ENCODE measurements at places on chromosomes 3 and 15. TPM values are rescaled to one million over a fixed set of nuclear protein-coding genes. Genes with fewer than 3 reads are reported as not detected.

CCDC33 gene
- total RNA-seq: 2.3 TPM

OIP5 gene
- 8.0 TPM for total RNA-seq

CCR8 gene
- not detected for total RNA-seq

GOLGA8N gene
- total RNA-seq: 4.9 TPM

KPNA1 gene
- 42.2 TPM for total RNA-seq

IL17RE gene
- 1.3 TPM for total RNA-seq

CLRN1 gene
- not detected for total RNA-seq

SCAMP2 gene
- 52.3 TPM for total RNA-seq

FGD5 gene
- 1.1 TPM for total RNA-seq

P3H2 gene
- total RNA-seq: 45.3 TPM

MESP1 gene
- 1.9 TPM for total RNA-seq

- no peak overlapping the region for H3K4me3 ChIP-seq
- no peaks in the 10 kb centered on the region for H3K36me3 ChIP-seq
- H3K27me3 ChIP-seq: peaks cover 100% of the 10 kb centered on the region
- no peak for DNase-seq
Observed at GRCh38 chr15:89408372-89409183, 74.0 kb upstream of the POLG start.

- no peaks in the 10 kb centered on the region for H3K4me1 ChIP-seq
- H3K27ac ChIP-seq: no peak overlapping the region
- no peak for DNase-seq
- H3K36me3 ChIP-seq: no peaks in the 10 kb centered on the region
- no peak overlapping the region for H3K4me3 ChIP-seq
Observed at GRCh38 chr3:109116031-109116430, 1.9 kb downstream of the MORC1 start.

- no peak for DNase-seq
- H3K27ac ChIP-seq: no peak overlapping the region
- no peaks in the 10 kb centered on the region for H3K27me3 ChIP-seq
- peak overlapping the region; percentile 54 for H3K4me3 ChIP-seq
- peaks cover 21% of the 10 kb centered on the region for H3K36me3 ChIP-seq
Observed at GRCh38 chr3:39404943-39405686, 1.4 kb upstream of the RPSA start.

GRCh38 chr3:69164296-69164695 lies 41.9 kb upstream of the LMOD3 start:
- DNase-seq: no peak
- no peaks in the 10 kb centered on the region for H3K27me3 ChIP-seq
- no peaks in the 10 kb centered on the region for H3K36me3 ChIP-seq

GRCh38 chr15:85563328-85563727 lies 182.9 kb downstream of the AKAP13 start:
- H3K4me3 ChIP-seq: no peak overlapping the region
- peaks cover 24% of the 10 kb centered on the region for H3K4me1 ChIP-seq
- peak; percentile 89 for DNase-seq

DNA sequence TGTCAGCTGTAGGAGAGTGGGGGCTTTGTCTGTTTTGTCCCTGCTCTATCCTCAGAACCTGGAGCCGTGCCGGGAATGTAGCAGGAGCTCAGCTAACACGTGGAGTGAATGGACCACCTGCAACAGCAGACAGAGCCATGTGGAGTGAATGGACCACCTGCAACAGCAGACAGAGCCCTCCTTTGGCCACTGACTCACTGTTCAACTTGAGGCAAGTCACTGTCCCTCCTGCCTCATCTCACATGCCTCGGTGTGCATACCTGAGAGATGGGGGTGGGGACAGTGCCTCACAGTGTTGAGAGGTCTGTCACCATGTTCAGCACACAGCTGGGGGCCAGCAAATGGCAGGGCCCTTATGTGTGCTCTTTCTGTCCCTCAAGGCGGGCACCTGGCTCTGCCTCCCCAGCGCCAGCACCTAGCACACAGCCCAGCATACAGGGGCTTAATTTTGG lies 27.9 kb downstream of the FEM1B start:
- H3K27ac ChIP-seq: no peak overlapping the region
- peaks cover 5% of the 10 kb centered on the region for H3K4me1 ChIP-seq
- DNase-seq: no peak
- H3K27me3 ChIP-seq: no peaks in the 10 kb centered on the region
- no peak overlapping the region for H3K4me3 ChIP-seq
- H3K36me3 ChIP-seq: no peaks in the 10 kb centered on the region

- no peak for DNase-seq
- no peaks in the 10 kb centered on the region for H3K4me1 ChIP-seq
- no peaks in the 10 kb centered on the region for H3K27me3 ChIP-seq
- no peak overlapping the region for H3K4me3 ChIP-seq
- no peak overlapping the region for H3K27ac ChIP-seq
Observed at GRCh38 chr3:185881926-185882325, 55.9 kb downstream of the TRA2B start.

DNA sequence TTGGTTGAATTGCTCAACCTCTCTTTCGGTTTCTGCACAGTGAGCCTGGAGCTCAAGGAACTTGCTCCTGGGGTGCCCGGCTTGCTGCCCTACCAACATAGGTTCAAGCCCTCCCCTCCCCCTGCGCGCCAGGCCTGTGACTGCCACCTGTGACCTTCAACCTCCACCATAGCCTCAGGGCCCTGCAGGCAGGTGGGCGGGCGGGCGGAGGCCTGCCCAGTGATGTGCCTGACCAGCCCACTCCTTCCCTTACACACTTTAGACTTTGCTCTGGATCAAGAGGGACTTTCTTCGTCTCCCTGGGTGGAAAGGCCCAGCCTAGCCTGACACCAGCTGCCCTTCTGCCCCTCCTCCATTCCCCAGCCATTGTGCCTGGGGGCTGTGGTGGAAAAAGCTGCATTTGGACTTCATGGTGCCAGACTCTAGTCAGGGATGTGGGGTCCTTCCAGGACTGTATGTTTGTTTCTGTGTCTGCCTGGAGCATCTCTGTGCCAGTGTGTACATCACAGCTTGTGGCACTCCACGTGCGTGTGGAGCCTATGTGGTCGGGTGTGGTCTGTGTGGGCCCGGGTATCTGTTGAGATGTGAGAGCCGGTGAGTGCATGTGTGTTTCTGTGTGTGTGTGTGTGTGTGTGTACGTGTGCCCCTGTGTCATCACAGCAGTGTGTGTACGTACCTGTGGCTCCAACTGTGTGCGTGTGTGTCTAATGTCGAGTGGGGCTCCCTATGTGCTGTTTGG lies 9.5 kb downstream of the PRKCD start:
- H3K27me3 ChIP-seq: peaks cover 75% of the 10 kb centered on the region
- H3K36me3 ChIP-seq: no peaks in the 10 kb centered on the region
- H3K4me1 ChIP-seq: no peaks in the 10 kb centered on the region
- DNase-seq: no peak
- H3K27ac ChIP-seq: no peak overlapping the region

GRCh38 chr15:59688423-59688781 lies 718 bp downstream of the BNIP2 start:
- peak overlapping the region; percentile 98 for H3K27ac ChIP-seq
- no peaks in the 10 kb centered on the region for H3K27me3 ChIP-seq
- H3K36me3 ChIP-seq: peaks cover 5% of the 10 kb centered on the region
- no peak for DNase-seq
- H3K4me1 ChIP-seq: peaks cover 9% of the 10 kb centered on the region

GRCh38 chr3:134473868-134474546 lies 11.8 kb downstream of the ANAPC13 start:
- peaks cover 17% of the 10 kb centered on the region for H3K36me3 ChIP-seq
- DNase-seq: peak; percentile 79
- H3K27ac ChIP-seq: no peak overlapping the region
- H3K4me3 ChIP-seq: no peak overlapping the region
- no peaks in the 10 kb centered on the region for H3K27me3 ChIP-seq

DNA sequence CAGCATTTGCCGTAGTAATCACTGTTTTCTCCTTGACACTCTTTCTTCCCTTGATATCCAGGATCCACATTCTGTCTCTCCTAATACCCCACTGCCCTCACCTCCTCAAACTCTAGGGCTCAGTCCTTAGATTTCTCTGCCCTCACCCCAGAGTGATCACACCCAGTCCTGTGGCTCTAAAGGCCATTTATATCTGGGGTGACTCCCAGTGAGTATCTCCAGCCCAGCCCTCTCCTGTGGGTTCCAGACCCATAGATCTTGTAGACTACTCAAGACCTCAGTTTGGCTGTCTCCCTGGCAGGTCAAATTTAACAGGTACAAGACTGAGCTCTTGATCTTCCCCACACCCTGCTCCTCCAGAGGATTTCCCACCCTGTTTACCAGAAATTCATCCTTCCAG lies 1.3 kb downstream of the GRK7 start:
- no peaks in the 10 kb centered on the region for H3K4me1 ChIP-seq
- no peaks in the 10 kb centered on the region for H3K36me3 ChIP-seq
- H3K4me3 ChIP-seq: no peak overlapping the region

DNA sequence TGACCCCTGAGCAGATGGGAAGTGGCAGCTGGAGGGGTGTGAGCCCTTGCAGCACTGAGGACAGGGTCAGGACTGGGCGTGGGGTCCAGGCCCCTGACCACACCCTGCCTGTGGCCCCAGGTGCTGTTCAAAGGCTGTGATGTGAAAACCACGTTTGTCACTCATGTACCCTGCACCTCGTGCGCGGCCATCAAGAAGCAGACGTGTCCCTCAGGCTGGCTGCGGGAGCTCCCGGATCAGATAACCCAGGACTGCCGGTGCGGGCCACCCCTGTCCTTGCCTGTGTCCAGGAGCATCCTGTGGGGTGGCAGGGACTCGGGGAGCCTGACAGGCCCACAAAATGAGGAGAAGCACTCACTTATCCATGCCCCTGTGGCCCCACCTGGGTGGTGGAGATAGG lies 5.9 kb downstream of the STAB1 start:
- no peaks in the 10 kb centered on the region for H3K36me3 ChIP-seq
- H3K4me1 ChIP-seq: no peaks in the 10 kb centered on the region
- H3K27me3 ChIP-seq: no peaks in the 10 kb centered on the region
- no peak overlapping the region for H3K4me3 ChIP-seq
- H3K27ac ChIP-seq: no peak overlapping the region

DNA sequence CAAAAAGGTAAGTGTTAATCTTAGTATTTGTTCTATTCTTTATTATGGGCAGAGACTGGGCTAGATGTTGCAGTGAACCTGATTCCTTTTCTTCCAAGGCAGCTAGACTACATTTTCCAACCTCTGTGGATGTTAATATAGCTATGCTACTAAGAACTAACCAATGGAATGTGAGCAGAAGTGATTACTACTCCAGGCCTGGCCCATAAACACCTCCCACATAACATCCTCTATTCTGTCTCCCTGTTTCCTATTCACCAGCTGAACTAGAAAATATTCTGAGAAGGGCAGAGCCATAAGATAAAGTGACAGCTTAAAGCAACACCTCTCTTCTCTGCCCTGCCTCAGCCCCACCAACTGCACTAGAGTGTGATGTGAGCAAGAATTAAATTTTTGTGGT lies 29.4 kb downstream of the CD200R1L start:
- no peaks in the 10 kb centered on the region for H3K4me1 ChIP-seq
- peak; percentile 48 for DNase-seq
- H3K27me3 ChIP-seq: no peaks in the 10 kb centered on the region
- no peak overlapping the region for H3K27ac ChIP-seq
- H3K4me3 ChIP-seq: no peak overlapping the region

DNA sequence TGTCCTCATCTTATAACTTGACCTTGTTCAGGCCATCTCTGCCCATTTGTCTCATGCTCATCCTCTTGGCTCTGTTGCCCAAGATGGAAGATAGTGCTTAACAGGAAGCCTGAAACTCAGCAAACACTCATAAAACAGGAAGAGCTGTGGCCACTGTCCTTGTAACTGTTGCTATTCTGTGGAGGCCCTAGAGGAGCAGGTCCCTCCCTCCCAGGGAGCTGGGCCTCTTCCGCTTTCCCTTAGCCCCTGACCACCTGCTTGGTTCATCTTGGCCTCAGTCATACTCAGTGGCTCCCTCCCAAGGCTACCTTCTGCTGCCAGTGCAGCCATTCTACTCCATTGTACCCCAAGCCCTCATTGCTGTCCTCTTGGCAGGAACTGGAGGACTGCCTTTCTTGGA lies 3.5 kb downstream of the MAPKAPK3 start:
- DNase-seq: no peak
- no peaks in the 10 kb centered on the region for H3K36me3 ChIP-seq
- H3K4me3 ChIP-seq: no peak overlapping the region
- H3K4me1 ChIP-seq: peaks cover 11% of the 10 kb centered on the region
- no peaks in the 10 kb centered on the region for H3K27me3 ChIP-seq

- H3K27me3 ChIP-seq: no peaks in the 10 kb centered on the region
- no peak overlapping the region for H3K27ac ChIP-seq
- H3K4me1 ChIP-seq: no peaks in the 10 kb centered on the region
- DNase-seq: no peak
- H3K4me3 ChIP-seq: no peak overlapping the region
Observed at GRCh38 chr3:122077293-122078234, 22.4 kb downstream of the CD86 start.

DNA sequence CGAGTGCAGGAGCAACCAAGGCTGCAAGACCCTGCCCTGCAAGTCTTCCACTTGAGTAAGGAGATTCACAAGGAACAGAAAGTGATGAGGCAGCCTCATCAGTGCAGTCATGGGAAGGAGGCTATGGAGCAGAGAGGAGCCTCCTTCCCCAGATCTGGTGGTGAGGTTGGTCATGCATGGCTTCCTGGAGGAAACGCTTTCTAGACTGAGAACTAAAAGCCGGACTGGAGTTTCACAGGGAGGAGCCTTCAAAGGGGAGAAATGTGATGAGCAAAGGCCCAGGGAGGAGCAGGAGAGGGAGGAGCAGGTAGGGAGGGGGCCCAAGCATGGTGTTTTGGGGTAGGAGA lies 139.9 kb downstream of the SRGAP3 start:
- H3K27ac ChIP-seq: no peak overlapping the region
- peaks cover 9% of the 10 kb centered on the region for H3K4me1 ChIP-seq
- H3K27me3 ChIP-seq: no peaks in the 10 kb centered on the region
- no peak for DNase-seq
- H3K4me3 ChIP-seq: no peak overlapping the region

GRCh38 chr3:59660852-59661625 lies 611.2 kb upstream of the CFAP20DC start:
- no peaks in the 10 kb centered on the region for H3K4me1 ChIP-seq
- no peak overlapping the region for H3K27ac ChIP-seq
- no peak for DNase-seq
- no peaks in the 10 kb centered on the region for H3K27me3 ChIP-seq
- H3K36me3 ChIP-seq: no peaks in the 10 kb centered on the region

GRCh38 chr3:188956839-188957489 lies 214.8 kb upstream of the TPRG1 start:
- H3K4me3 ChIP-seq: no peak overlapping the region
- peak; percentile 83 for DNase-seq
- H3K27me3 ChIP-seq: no peaks in the 10 kb centered on the region

DNA sequence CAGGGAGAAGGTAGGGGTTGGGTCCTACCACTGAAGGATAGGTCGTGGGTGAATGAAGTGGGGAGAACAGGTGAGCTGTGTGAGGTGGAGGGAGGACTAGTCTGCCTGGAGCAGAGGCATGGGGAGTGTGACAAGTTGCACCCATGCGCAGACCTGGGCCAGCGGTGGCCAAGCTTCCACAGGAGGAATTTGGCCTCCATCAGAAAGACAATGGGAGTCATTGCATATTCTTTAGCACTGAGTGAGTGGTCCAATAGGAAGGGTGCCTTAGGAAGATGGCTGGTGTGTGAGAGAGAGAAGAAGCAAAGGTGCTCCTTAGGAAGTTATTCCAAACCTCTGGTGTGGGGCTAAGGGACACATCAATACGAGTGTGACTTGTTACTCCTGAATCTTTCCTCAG lies 191.1 kb downstream of the KCNAB1 start:
- no peak for DNase-seq
- no peak overlapping the region for H3K27ac ChIP-seq
- H3K27me3 ChIP-seq: no peaks in the 10 kb centered on the region
- H3K4me1 ChIP-seq: no peaks in the 10 kb centered on the region
